ENCODE measurements at places on chromosomes 5 and 9.
A peak's percentile ranks its signal among the peaks of the same experiment; 100 is the strongest.

DNA sequence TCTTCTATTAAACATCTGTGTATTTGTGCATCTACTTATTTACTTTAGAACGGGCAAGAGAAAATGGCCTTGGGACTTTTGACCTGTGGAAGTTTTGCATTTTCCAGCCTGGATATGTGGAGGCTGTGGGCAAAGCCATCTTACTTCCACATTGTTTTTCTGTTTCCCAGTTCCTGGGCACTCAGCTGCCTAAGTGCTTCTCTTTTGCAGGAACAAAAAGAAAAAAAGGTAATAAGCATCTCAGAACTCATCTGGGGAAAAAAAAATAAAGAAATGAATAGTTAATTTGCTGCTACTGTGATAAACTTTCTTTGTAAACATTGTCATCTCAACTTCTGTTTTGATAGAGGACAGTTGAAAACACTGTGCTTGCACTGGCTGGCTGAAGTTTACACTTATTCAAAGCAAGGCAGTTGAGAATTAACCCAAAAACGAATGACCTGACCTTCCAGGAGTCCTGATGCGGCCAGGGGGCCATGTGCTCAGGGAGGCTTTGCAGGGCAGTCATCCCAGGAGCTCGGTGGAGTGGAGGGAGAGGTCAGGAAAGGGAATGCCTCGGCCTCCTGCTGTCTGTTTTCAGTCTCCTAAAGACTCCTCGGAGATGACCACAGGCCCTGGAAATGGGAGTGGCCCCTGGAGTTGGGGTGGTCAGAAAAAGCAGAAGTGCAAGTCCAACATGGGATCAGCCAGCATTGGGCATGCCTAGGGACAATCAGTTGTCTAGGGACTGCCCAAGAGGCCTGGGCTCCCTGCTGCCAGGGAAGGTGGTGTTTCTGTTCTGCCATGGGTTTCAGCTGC lies 75.5 kb downstream of the RAI14 start:
- no peak for DNase-seq

- no peak for DNase-seq
Measured at GRCh38 chr9:107486674-107487520, 2.7 kb downstream of the KLF4 start.

GRCh38 chr5:28710360-28710759 lies 1672.0 kb upstream of the CDH9 start:
- DNase-seq: no peak

- DNase-seq: no peak
Measured at GRCh38 chr5:149946118-149946517, 1.5 kb upstream of the PDE6A start.

- no peak for DNase-seq
Measured at GRCh38 chr5:157518963-157519362, 56.6 kb downstream of the ADAM19 start.

DNA sequence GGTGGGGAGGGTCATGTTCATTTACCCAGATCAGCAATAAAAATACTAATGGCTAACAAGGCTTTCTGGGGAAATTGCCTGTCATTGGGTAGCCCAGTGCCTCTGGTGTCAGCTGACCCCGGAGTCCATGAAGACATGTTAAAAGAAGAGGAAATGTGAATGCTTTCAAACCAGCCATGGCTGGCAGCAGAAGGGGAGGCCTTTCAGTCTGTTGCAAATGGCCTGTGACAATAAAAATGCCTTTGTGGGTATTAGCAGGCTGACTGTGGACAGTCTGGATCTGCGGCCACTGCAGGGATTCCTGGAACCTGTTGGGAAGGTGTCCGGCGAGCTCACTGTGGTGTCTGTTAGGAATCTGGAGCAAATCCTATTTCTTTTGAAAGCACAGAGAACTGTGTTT lies 7.5 kb downstream of the ABL1 start:
- no peak for DNase-seq

DNA sequence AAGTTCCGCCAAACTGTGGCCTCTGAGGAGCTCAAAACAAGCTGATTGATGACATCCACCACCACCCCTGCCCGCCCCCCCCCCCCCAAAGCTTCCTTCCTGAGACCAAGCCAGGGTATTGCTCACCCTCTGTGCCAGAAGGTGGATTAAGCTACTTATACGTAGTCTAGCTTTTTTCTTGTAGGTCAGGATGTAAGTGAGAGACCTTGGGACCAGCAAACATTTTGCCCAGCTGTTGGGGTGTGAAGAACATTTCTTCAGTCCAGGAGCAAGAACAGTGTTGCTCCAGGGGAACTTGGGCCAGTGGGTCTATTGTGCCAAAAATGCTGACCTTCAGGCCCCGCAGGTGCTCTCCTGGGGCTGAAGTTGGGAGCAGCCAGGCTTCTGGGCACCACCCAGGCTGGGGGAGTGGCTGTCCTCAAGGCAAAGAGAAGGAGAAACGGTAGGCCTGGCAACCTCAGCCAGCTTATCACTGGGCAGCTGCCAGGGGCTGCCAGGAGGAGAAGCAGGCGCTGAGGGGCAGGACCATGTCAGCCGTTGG lies 18.0 kb downstream of the NEURL1B start:
- no peak for DNase-seq

DNA sequence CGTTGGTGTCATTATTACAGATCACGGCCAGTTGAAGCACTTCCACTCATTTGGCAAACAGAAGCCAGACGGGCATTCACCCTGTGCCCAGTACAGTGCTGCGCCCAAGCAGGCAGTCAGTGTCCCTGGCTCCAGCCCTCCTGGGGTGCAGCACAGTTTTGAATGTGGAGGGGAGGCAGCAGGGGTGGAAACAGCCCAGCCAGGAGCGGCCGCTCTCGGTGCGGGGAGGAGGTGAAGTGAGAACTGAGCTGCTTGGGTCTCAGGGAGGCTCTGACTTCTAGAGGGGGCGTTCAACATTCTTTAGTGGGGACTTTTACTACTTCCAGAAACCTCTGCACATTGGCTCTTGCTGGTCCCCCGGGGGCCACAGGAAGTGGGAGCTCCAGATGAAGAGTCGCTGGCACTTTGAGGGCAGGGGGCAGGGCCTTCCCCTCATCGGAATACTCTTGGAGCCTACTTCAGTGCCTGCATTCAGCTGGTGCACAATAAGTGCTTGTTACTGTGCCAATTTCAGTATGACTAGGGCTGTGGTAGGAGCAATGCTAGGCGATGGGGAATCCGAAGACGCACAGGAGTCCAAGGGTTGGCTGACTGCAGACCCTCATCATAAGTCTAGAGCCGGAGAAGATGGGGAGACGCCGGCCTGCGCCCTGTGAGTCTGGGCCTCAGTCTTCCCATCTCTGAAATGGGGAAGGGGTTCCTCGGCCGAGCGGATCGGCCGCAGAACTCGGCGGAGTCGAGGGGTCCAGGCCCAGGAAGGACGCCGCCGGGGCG lies 492 bp upstream of the NEK6 start:
- DNase-seq: no peak

- no peak for DNase-seq
Measured at GRCh38 chr5:103019804-103020203, 100.1 kb downstream of the GIN1 start.

DNA sequence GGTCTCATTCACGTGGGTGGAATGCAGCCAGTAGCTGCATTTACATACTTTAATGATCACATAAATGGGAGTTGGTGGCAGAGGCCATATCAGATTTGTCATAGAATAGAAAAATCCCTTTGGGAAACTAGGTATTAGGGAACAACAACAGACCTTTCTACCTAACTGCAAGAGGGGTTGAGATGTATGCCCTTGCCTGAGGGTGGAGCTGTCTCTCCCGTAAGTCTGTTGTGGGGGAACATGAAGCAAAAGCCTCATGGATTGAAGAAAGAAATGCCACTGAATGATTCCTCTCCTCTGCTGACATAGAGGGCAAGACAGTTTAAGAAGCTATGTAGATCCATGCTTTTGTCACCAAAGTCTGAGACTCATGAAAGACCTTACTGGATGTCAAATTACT lies 461.3 kb downstream of the SPOCK1 start:
- no peak for DNase-seq

- no peak for DNase-seq
Measured at GRCh38 chr5:10515492-10515891, 48.4 kb upstream of the ANKRD33B start.

- no peak for DNase-seq
Measured at GRCh38 chr9:100355561-100355960, 2.8 kb upstream of the TEX10 start.

DNA sequence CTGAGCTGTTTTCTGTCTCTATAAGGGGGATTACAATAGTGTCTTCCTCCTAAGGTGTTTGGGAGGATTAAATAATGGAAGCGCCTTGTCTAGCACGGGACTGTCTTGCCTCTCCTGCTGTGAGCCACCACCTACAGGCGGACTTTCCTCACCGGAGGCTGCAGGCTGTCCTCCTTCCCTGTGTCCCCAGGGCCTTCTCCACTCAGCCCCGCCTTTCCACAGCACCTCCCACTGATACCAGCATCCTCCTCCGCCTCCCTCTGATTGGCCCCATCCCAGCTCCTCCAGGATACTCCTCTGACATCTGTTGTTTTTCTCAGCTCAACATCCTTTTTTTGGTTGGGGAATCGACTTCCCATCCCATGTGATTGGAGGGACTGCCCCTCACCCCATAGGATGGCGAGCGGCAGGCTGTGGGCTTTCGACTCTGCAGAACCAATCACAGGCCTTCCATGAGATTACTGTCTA lies 851 bp upstream of the ZDHHC12 start:
- DNase-seq: peak; percentile 50
